ENCODE measurements at places on chromosomes 5 and 9.

- no peak for DNase-seq
Measured at GRCh38 chr5:107223066-107223465, 447.7 kb downstream of the EFNA5 start.

DNA sequence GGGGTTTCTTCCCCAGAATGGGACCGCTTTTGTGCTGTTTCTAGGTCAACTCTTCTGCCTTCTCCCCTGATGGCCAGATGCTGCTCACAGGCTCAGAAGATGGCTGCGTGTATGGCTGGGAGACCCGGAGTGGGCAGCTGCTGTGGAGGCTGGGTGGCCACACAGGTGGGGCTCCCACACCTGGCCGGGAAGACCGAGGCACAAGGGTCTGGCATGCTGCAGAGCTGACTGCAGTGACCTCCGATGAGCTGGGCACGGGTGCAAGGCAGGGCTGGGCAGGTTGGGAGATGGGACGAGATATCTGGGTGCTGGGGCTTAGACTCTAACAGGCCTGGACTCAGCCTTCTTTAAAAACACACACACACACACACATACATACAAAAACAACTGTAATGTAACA is 901 bp downstream of the WDR38 start:
- DNase-seq, result no peak

DNA sequence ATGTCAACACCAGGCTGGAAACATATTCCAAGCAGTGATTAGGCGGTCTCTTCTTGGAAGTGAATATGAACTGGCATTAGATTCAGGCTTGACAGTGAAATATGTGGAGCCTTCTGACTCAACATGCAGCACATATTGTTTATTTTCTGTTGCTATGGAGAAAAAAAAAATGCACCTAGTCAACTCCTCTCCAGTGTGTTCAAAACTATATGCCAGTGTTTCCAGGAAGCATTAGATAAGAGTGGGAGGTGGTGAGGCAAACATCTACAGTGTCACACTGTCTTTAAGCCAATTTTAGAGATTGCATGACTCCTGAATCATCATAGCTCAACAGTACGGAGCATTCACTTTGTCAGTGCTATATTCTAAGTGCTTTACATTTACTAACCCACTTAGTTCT is 117.9 kb downstream of the HCN1 start:
- no peak for DNase-seq

DNA sequence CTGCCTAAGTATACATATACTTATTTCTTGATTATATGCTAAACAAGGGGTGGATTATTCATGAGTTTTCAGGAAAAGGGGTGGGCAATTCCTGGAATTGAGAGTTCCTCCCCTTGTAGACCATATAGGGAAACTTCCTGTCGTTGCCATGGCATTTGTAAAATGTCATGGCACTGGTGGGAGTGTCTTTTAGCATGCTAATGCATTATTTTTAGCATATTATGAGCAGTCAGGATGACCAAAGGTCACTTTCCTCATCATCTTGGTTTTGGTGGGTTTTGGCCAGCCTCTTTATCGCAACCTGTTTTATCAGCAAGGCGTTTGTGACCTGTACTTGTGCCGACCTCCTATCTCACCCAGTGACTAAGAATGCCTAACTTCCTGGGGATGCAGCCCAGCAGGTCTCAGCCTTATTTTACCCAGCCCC is 80.9 kb downstream of the ALDH7A1 start:
- no peak for DNase-seq

GRCh38 chr9:122498883-122499288 is 11.7 kb upstream of the OR1J2 start:
- peak; percentile 27 for DNase-seq

- no peak for DNase-seq
Measured at GRCh38 chr5:9173281-9174048, 372.4 kb downstream of the SEMA5A start.

GRCh38 chr9:127166651-127167524 is 44.5 kb upstream of the ANGPTL2 start:
- DNase-seq, result no peak

DNA sequence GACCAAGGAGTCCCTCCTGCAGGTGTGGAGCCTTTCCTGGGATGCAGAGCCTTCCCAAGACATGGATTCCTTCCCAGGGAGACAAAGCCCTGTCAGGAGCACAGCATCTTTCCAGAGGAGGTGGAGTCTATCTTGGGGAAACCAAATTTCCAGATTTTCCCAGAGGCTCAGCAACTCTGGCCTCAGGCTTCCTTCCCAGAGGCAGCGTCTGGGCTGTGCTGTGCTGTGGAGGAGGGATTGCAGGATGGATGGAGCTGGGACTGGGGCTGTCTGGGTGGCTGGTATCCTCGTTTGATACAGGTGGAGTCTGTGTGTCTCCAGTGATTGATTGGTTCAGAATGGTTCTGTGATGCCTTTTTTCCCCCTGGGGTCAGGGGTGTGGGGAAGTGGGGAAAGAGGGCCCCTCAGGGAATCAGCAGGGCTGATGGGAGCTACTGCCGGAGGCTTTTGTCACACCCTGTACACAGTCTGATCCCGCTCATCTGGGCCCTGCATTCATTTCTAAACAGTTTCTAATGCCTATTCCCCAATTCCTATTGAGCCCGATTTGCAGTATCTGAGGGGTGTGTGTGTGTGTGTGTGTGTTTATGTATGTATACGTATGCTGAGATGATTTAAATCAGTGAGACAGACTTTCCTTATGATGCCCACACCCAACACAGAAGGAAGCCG is 16.0 kb downstream of the OR13J1 start:
- no peak for DNase-seq

- peak; percentile 37 for DNase-seq
Measured at GRCh38 chr5:35855187-35855586, 1.5 kb upstream of the IL7R start.

- no peak for DNase-seq
Measured at GRCh38 chr9:6716766-6717165, 41.0 kb upstream of the KDM4C start.

DNA sequence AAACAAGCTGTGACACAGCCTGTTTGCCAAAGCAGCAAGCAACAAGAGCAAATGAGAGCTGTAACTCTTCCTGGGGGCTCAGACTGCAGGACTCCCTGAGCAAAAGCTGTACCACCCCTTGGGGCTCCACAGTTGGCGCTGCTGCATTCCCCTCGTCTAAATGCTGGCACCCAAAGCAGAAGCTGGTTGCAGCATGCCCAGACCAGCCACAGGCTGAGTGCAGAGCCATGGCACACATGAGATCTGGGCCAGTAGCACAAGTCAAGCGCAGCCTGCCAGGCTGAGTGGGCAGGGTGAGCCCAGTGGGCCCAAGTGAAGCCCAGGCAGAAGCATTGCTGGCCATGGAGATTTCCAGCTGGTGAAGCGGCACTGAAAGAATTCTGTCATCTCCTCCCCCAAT is 157.3 kb upstream of the GRAMD2B start:
- DNase-seq, result no peak

GRCh38 chr5:104526866-104527265 is 964.3 kb upstream of the NUDT12 start:
- no peak for DNase-seq

DNA sequence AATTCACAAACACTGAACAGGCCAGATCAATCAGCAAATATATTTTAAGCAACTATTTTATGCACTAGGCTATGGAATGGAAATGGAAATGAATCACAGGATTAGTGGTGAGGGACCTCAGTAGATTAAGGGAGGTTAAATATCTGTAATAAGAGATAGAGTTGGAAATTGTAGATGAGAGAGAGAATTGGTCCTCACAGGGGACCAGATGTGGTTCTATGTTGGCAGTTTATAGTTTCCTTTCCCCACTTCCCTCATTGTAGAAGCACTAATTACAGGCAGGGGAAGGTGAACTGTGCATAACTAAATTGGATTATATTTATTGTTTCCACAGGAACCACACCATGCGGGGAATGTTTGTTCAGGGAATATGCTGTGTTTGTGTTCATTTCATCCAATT is 496.2 kb downstream of the ARHGEF28 start:
- no peak for DNase-seq

GRCh38 chr5:126674145-126674544 is 73.4 kb downstream of the PHAX start:
- no peak for DNase-seq

GRCh38 chr5:44659334-44659733 is 149.4 kb upstream of the MRPS30 start:
- DNase-seq, result no peak

DNA sequence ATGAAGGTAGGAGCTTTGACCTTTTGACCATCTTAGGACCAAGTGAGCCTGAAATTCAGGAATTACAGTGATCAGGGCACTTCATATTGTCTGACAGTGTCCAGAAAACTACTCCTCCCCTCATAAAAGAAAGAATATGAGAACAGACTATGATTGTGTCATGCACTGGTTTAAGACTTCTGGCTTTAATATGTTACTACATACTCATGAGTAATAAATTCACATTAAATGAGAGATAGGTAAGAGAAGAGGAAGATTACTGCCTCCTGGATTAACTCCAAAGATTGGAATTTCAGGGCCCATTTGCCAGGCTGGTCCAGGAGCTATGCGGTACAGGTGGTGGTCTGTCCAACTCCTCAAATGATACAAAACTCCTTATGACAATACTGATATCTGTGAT is 213.5 kb upstream of the ADRA1B start:
- DNase-seq, result no peak

GRCh38 chr9:78919701-78920100 is 622.8 kb downstream of the PSAT1 start:
- DNase-seq, result no peak

DNA sequence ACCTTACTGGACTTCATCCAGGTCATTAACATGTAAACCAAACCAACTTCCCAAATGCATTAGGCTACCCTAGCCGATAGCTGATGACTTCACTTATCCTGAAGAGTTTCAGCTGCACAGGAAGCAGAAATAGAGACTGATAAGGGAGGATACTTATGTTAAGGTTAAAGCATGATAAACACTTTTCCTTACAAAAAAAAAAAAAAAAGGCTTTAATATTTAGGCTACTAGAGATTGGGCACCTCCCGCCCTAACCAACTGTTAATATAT is 1.6 kb upstream of the MEF2C start:
- no peak for DNase-seq

DNA sequence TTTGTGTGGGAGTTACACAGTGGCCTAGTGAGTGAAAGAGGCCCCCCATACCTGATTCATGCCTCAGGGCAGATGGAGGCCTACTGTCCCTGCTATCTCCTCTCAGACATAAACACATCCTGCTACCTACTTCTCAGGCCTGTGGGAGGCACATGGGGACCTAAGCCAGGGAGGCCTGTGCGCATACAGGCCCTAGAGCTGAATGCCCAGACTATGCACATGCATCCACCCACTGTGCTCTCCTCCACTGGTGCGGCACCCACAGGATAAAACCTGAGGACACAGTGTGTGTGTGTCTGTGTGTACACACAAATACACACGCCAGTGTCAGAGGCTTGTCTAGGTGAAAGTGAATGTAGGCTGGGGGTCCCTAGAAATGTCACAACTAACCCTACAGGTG is 1.4 kb downstream of the PAX5 start:
- no peak for DNase-seq

- no peak for DNase-seq
Measured at GRCh38 chr5:115475788-115476187, 68.8 kb downstream of the FEM1C start.

GRCh38 chr9:109314011-109314531 is 6.8 kb downstream of the EPB41L4B start:
- no peak for DNase-seq

GRCh38 chr9:35051069-35051967 is 21.1 kb downstream of the VCP start:
- peak; percentile 55 for DNase-seq

- no peak for DNase-seq
Measured at GRCh38 chr9:8880060-8880459, 1080.5 kb upstream of the DMAC1 start.

DNA sequence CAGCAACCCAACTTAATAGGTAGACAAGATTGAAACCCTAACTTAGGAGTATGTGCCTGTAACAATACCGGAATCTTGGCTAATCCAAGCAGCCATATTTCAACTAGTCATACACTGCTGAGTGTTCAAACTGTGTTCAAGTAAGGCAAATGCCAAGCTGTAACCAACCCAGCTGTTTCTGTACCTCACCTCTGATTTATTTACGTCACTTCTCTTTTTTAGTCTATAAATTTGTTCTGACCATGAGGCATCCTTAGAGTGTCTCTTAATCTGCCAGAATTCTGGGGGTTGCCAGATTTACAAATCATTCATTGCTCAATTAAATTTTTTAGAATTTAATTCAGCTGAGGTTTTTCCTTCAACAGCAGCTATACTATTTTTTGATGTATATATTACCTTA is 723.2 kb downstream of the CDH18 start:
- no peak for DNase-seq
